ENCODE measurements at places on chromosomes 5 and 9.

GRCh38 chr5:157816682-157817386 lies 42.1 kb downstream of the CLINT1 start:
- no peak for DNase-seq

DNA sequence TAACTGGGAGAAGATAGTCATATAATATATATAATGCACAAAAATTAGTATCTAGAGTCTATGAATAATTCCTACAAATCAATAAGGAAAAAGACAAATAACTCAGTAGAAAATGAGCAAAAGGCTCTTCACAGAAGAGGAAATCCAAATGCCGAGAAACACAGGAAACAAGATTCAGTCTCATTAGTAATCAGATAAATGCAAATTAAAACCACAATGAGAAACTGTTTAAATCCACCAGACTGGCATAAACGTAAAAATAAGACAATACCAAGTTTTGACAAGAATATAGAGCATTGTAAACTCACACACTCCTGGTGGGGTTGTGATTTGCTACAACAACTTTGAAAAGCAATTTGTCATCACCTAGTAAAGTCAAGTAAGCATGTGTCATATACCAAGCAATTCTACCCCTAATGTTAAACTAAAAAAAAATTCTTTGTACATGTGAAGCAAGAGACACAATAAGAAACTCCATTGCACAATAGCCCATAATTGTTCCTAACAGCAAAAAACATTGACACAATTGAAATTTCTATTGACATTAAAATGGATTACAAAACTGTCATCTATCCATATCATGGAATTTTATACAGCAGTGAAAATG lies 21.0 kb upstream of the UBLCP1 start:
- DNase-seq, result no peak

DNA sequence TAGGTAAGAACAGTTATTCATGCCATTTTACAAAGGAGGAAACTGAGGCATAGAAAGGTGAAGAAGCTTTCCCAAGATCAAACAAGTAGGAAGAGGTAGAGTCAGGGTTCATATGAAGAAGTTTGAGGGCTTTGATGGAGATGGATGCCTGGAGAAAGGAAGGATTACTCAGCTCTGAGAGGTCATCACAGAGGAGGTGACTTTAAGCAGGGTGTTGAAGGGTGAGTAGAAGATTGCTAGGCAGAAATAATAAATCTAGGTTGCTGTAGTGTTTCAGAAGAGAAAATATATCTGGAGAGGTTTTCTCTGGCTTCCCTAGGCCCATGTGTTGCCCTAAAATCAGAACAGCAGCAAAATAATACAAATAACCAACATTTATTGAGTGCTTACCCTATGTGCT lies 196.3 kb downstream of the PALM2AKAP2 start:
- no peak for DNase-seq

DNA sequence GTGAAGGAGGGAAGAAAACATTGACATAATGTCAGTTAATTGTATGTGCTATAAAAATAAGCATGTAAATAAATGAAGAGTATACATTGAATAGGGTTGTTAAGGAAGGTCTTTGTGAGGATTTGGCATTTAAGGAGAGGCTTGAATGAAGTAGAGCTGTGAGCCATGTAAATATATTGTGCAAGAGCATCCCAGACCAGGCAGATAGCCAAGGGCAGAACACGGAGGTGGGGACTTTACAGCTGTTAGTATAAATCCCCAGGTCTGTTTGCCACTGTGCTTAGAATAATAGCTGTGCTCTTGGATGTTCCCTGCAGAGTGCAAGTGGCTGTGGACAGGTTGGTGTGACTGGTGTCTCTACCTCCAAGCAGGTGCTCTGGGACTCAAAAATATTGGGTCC lies 211.7 kb downstream of the LRRC70 start:
- DNase-seq, result no peak

GRCh38 chr9:113790093-113790492 lies 86.0 kb upstream of the ZNF618 start:
- DNase-seq, result no peak

DNA sequence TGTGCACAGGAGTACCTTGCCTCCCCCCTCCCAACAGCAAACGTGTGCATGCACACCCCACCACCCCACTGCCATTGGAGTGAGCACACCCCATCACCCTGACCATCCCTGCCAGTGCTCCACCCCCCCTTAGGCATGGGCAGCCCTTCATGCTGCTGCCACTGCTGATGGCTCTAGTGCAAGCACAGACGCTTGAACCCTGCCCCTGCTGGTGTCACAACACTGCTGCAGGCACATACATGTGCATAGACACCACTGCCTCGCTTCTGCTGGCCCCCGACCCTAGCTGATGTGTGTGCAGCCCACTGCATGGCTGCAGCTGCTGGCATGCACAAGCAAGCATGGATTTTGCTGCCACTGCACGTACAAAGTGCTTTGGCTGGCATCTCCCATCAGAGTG lies 16.0 kb upstream of the RGS7BP start:
- no peak for DNase-seq

DNA sequence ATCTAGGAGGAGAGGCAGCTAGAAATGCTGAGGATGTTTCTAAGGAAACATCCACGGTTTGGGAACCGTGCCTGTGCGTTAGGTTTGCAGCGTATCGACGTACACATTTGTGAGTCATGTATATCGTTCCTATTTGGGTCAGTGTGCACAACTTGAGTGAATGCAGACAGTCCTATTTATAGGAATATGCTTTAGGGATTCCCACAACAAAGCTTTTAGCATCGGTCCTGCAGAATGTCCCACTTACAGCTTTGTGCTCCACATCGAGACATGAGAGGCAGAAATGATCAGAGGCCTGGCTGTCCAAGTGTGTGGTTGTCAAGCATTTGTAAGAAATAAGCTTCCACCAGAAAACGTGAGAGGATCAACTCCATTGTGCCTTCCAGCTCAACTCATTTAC lies 1282.7 kb upstream of the WWC1 start:
- no peak for DNase-seq

DNA sequence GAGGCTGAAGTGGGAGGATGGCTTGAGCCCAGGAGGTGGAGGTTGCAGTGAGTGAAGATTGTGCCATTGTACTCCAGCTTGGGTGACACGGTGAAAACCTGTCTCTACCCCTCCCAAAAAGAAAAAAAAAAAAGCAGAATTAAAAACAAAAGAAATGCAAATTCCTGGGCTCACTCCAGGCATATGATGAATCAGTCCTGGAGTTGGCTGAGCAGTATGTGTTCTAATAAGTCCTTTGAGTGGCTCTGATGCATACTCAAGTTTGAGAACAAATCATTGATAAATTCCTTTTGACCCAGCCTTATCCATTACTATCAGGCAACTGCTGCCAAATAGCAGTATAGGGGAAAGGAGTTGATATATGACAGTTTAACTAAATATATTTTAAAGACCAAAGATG lies 28.3 kb downstream of the UHRF2 start:
- no peak for DNase-seq

- DNase-seq, result no peak
These were observed 4.2 kb downstream of the C1QTNF2 start for GRCh38 chr5:160366230-160366629.

- DNase-seq, result no peak
These were observed 3.6 kb upstream of the PALM2AKAP2 start for GRCh38 chr9:109776391-109776790.

DNA sequence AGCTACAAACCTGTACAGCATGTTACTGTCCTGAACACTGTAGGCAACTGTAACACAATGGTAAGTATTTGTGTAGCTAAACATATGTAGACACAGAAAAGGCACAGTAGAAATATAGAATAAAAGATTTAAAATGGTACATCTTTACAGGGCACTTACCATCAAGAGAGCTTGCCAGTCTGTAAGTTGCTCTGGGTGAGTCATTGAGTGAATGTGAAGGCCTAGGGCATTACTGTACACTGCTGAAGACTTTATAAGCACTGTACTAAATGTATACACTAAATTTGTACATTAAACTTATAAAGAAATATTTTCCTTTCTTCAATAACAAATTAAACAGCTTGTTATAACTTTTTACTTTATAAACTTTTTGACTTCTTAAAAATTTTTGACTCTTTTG lies 20.5 kb downstream of the ADRB2 start:
- DNase-seq, result no peak

- no peak for DNase-seq
These were observed 338.1 kb upstream of the ADAMTS16 start for GRCh38 chr5:4802044-4802443.

DNA sequence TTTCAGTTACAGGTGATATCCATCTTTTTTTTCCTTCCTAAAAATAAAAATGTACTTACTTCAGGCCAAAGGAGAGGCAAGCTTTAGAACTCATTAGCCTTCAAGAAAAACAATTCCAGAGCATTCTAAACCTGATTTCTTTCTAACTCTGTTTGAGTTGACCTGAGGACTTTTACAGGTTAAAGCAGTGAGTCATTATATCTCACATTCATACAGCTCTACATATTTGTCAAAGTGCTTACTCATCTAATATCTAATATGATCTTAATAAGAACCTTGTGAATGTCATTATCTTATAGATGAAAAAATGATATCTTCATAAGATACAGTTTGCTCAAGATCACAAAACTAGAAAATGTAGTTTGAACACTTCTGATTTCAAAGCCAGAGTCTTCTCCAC lies 149.2 kb upstream of the CDKN2B start:
- DNase-seq, result no peak

DNA sequence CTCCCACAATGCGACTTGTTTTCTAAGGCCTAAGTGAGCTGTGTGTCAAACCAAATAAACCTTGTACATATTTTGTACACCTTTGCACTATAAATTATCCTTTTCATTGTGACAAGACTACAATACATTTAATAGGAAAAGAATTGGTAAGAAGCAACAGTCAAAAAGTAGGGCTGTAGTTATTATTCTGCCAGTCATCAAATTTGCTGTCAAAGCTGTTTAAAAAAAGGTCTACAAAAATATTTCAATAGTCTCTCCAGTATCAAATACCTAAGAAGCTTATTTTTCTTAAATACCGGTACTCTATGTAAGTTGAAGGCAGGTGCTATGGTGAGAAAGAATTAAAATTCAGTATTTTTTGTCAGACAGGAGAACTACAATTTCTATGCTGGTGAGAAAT lies 40.5 kb downstream of the TLE1 start:
- no peak for DNase-seq

DNA sequence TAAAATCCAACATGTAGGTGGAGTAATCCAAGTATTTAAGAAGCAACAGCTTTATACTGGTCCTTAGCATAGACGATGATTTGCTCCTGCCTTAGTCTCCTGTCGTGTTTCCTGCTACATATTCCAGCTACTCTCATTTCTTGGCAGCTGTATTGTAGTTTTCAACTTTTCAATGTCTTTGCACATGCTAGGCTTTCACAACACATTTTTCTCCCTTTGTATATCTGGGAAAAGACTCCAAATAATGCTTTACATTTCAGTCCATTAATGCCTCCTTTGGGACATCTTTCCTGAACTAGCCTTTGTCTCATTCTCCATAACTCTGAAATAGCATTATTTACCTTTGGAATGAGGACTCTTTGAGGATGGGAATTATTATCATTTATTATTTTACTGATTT lies 508.0 kb downstream of the PTPRD start:
- DNase-seq, result no peak

GRCh38 chr9:131799177-131799823 lies 59.4 kb upstream of the RAPGEF1 start:
- DNase-seq, result no peak

DNA sequence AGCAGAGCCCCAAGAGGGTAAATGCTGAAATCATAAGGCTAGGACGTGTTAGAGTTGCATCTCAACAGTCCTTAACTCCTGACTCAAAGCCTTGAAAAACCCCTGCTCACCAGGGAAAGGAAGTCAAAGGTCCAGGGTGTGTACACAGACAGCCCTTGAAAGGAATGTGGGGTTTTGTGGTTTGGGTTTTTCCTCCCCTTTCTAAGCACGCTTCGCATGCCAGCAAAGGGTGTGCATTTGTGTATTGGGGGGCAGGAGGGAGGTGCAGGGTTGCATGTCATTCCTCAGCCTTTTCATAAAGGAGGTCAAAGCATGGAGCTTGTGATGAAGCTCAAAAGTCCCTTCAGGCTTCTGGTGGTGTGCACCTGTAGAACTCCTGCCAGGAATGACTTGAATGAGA lies 17.3 kb upstream of the XPA start:
- no peak for DNase-seq

DNA sequence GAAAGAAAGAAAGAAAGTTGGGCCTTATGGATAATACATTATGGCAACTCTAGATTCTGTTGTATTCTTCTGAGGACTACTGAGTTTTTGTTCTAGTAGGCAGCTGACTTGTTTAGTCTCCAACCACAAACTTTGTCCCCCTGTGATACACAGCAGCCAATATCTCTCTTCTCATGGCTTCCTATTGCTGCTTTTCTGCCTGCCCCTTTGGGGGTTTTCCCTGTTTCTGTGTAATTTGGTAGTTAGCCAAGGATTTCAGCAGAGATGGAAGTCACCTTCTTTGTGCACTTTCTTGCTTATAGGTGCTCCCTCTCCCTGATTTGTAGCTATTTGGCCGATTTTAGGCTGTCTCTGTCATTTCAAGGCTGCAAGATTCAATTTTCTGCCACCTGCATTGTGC lies 109.6 kb downstream of the FGF1 start:
- no peak for DNase-seq

GRCh38 chr9:129624947-129625346 lies 1.0 kb upstream of the NTMT1 start:
- DNase-seq, result no peak

- no peak for DNase-seq
These were observed 105.9 kb downstream of the MRPS27 start for GRCh38 chr5:72214168-72214567.

- no peak for DNase-seq
These were observed 79.9 kb upstream of the NEURL1B start for GRCh38 chr5:172561151-172561550.

- no peak for DNase-seq
These were observed 194.1 kb downstream of the GNA14 start for GRCh38 chr9:77453825-77454647.

- DNase-seq, result no peak
These were observed 780 bp downstream of the CDC37L1 start for GRCh38 chr9:4680173-4680525.

- no peak for DNase-seq
These were observed 181.4 kb downstream of the FGF18 start for GRCh38 chr5:171600741-171601265.

- DNase-seq, result no peak
These were observed 21.0 kb downstream of the HNRNPK start for GRCh38 chr9:83959061-83959460.

- DNase-seq, result no peak
These were observed 5.1 kb upstream of the TERT start for GRCh38 chr5:1299961-1300360.

- DNase-seq, result no peak
These were observed 89.8 kb upstream of the TLE4 start for GRCh38 chr9:79481846-79482477.

DNA sequence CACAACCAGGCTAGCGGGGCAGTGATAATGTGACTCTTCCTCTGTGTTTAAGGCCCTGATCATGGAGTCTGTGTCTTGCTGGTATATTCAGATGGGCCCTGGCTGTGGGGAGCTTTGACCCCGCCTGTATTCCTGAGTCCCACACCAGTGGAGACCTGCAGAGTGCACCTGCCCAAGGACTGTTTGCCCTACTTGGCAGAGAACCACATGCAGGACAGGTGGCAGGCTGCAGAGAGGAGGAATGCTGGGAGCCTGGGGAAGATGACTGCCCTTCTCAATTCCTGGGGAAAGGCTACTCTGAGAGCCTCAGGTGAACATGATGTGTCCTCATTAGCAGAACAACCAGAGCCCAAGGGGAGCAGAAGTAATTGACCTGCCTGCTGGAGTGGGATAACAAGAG lies 36.2 kb downstream of the IARS1 start:
- no peak for DNase-seq

All from omental fat pad (tissue), 4 donors.